ENCODE measurements at places on chromosomes 1 and 21. TPM values are rescaled to one million over a fixed set of nuclear protein-coding genes. Genes with fewer than 3 reads are reported as not detected.

DNA sequence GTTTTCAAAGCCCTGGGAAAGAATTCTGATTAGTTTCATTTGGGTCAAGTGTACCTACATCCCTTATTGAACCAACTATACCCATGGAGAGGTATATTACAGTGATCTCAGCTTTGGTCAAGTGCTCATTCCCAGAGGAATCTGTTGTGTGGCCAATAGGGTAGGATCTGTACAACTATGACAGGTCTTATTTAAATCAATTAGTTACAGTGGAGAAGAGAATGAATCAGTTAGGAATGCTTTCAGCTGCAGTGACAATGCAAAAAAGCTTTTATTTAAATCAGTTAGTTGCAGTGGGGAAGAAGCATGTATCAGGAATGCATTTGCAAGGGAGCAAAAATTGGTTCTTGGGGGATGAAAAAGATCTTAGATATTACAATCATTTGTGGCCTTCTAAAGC is 119.0 kb downstream of the FGGY start:
- DNase-seq = no peak
- no peak overlapping the region for H3K27ac ChIP-seq

DNA sequence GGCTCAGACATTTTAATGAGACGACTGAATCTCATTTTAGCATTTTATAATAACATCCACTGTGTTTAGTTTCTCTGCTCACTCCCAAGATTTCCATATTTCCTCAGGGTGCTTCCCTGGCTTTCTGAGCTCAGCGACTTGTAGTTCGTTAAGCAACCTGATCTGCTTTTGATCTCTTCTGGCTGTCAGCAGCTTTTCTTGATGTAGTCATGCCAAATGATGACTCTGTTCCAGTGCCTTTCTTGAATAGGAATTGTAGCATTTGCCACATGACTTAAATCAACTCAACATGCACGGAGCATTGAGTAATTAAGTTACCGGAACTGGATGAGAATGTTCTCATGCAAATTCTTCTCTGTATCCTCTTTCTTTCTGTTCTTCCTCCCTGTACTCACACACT is 246.1 kb downstream of the FMN2 start:
- no peak for DNase-seq
- no peak overlapping the region for H3K4me3 ChIP-seq
- H3K27ac ChIP-seq = no peak overlapping the region

TLCD4 gene
- 33.8 TPM for total RNA-seq

DNA sequence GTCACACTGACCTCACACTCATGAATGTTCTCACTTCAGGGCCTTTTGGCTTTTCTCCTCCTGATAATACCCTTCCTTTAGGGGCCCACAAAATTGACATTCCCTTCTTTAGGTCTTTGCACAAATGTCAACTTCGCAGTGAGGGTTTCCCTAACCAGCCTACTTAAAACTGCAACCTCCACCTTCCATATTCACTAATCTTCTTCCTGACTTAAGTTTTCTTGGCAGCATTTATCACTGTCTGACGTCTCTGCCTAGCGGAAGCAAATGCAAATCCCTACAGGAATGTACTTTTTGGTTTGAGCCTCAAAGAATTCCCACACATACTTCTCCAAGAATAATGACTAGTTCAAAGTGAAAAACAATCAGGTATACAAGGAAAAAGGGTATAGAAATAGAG is 32.8 kb downstream of the INTS7 start:
- no peaks in the 10 kb centered on the region for H3K27me3 ChIP-seq
- H3K4me1 ChIP-seq = no peaks in the 10 kb centered on the region
- no peak for DNase-seq
- H3K27ac ChIP-seq = no peak overlapping the region

GRCh38 chr1:112937070-112937469 is 18.9 kb downstream of the SLC16A1 start:
- H3K27me3 ChIP-seq = no peaks in the 10 kb centered on the region
- H3K4me3 ChIP-seq = no peak overlapping the region
- H3K27ac ChIP-seq = no peak overlapping the region
- H3K36me3 ChIP-seq = peaks cover under 1% of the 10 kb centered on the region
- DNase-seq = no peak
- peaks cover 7% of the 10 kb centered on the region for H3K4me1 ChIP-seq

- no peaks in the 10 kb centered on the region for H3K36me3 ChIP-seq
- no peak for DNase-seq
- peak overlapping the region; percentile 89 for H3K4me3 ChIP-seq
- peaks cover 3% of the 10 kb centered on the region for H3K27me3 ChIP-seq
- H3K27ac ChIP-seq = peak overlapping the region; percentile 97
These were observed 2.4 kb downstream of the PLPP3 start for GRCh38 chr1:56576880-56577405.

AUNIP gene
- total RNA-seq = 5.9 TPM

DNA sequence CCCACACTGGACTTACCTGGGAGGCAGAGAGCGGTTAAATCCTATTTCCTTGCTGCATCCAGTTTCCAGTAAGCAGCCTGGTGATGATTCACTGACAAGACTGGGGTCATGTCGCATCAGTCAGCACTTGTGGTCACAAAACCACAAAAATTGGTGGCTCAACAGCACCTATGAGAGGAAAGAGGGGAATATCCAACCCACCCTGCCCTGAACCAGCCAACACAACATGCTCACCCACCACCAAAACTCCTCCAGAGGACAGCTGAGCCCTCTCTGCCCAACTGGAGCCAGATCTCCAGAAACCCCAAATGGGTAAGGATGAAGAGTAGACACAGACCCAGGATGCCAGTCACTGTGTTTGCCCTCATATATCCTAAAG is 64.0 kb downstream of the CD46 start:
- H3K4me1 ChIP-seq = no peaks in the 10 kb centered on the region
- no peak overlapping the region for H3K4me3 ChIP-seq
- peaks cover 9% of the 10 kb centered on the region for H3K36me3 ChIP-seq
- DNase-seq = no peak
- no peaks in the 10 kb centered on the region for H3K27me3 ChIP-seq
- H3K27ac ChIP-seq = no peak overlapping the region

DNA sequence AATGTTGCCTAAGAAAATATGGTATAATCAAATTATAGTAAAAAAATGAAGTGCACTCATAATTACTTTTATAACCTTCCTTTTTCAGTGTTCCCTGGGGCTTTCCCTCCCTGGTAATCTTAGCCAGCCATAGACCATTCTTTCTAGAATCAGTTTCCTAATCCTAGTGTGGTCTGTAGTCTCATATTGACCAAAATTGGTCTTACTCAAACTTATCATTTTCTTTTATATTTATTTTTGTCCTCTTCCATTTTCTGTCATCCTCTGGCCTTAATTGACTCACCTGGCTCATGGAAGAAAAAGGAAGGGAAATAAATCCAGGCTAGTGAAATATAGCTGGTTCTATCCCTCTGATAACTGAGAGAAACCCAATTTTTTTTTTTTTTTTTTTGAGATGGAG is 70.9 kb upstream of the BMP8A start:
- no peak overlapping the region for H3K27ac ChIP-seq
- H3K36me3 ChIP-seq = peaks cover 32% of the 10 kb centered on the region
- no peak overlapping the region for H3K4me3 ChIP-seq
- DNase-seq = no peak
- no peaks in the 10 kb centered on the region for H3K27me3 ChIP-seq

SV2A gene
- 21.8 TPM for total RNA-seq

GRCh38 chr1:232863544-232864275 is 58.5 kb downstream of the MAP10 start:
- peaks cover 4% of the 10 kb centered on the region for H3K27me3 ChIP-seq
- no peak overlapping the region for H3K27ac ChIP-seq
- no peak overlapping the region for H3K4me3 ChIP-seq
- no peaks in the 10 kb centered on the region for H3K36me3 ChIP-seq

DNA sequence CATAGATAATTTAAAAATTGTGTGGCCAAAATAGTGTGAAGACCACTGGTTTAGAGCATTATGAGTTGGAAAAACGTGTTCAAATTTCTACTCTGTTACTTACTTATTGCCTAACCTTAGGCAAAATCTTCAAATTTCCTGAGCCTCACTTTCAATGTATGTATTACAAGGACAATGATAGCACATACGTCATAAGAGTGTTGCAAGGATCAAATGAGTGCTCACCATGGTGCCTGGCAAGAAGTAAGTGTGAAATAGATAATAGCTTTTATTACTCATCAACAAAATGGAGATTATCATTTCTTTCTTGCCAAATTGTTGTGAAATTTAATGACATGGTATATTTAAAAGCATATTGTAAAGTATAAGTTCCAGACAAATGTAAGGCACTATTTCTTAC is 57.2 kb downstream of the FH start:
- H3K27ac ChIP-seq = no peak overlapping the region
- H3K4me3 ChIP-seq = no peak overlapping the region
- H3K27me3 ChIP-seq = no peaks in the 10 kb centered on the region
- no peaks in the 10 kb centered on the region for H3K36me3 ChIP-seq
- no peaks in the 10 kb centered on the region for H3K4me1 ChIP-seq

GRCh38 chr1:75083848-75084514 is 50.2 kb upstream of the LHX8 start:
- no peak overlapping the region for H3K4me3 ChIP-seq
- no peak for DNase-seq
- H3K36me3 ChIP-seq = no peaks in the 10 kb centered on the region
- no peak overlapping the region for H3K27ac ChIP-seq
- H3K27me3 ChIP-seq = no peaks in the 10 kb centered on the region

WDR47 gene
- total RNA-seq = 12.1 TPM

CALML6 gene
- 1.5 TPM for total RNA-seq

TFAP2E gene
- total RNA-seq = 0.84 TPM

- H3K36me3 ChIP-seq = no peaks in the 10 kb centered on the region
- H3K4me1 ChIP-seq = no peaks in the 10 kb centered on the region
- no peak within 1 kb of the TSS for H3K27ac ChIP-seq
- H3K4me3 ChIP-seq = no peak within 1 kb of the TSS
- no peak for DNase-seq
These were observed at the start of gene PTPRC for GRCh38 chr1:198638894-198639635. Gene PTPRC, plus strand, starts transcription at chr1:198639040. Its CDS starts 229 bp downstream, at chr1:198639269.

- H3K4me3 ChIP-seq = no peak overlapping the region
- no peaks in the 10 kb centered on the region for H3K36me3 ChIP-seq
- no peak for DNase-seq
- H3K4me1 ChIP-seq = peaks cover 32% of the 10 kb centered on the region
- peaks cover 59% of the 10 kb centered on the region for H3K27me3 ChIP-seq
These were observed 4.8 kb upstream of the SLC2A1 start for GRCh38 chr1:42963378-42964043.

GRCh38 chr1:165890684-165891083 is 63.3 kb downstream of the UCK2 start:
- peaks cover 18% of the 10 kb centered on the region for H3K4me1 ChIP-seq
- no peak for DNase-seq
- H3K27me3 ChIP-seq = no peaks in the 10 kb centered on the region

- H3K4me1 ChIP-seq = no peaks in the 10 kb centered on the region
- DNase-seq = no peak
- no peak overlapping the region for H3K27ac ChIP-seq
- H3K4me3 ChIP-seq = no peak overlapping the region
- H3K36me3 ChIP-seq = no peaks in the 10 kb centered on the region
These were observed 77.5 kb downstream of the DNTTIP2 start for GRCh38 chr1:93801471-93801870.

DNA sequence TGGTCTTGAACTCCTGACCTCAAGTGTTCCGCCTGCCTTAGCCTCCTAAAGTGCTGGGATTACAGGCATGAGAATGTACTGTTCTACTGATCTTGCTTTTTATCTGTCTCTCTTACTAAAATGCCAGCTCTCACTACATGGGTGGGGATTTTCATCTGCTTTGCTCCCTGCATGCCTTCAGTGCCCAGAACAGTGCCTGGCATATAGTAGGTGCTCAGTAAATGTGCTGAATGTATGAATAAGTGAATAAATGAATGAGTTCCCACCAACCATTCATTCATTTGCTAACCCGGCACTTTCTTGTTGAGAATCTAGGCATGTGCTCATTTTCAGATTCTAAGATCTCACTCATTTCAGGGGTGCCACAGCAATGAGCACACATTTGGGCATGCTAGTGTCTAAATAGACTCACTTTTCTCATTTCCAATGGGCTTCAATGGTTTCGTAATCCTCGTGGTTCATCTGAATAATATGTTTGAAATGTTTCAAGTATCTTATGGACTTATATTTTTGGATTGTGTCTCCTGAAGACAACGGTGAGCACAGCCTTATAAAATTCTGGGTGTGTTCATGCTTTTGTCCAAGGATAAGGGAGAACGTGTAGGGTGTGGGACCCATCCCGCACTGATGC is 7.6 kb downstream of the DHRS3 start:
- H3K4me3 ChIP-seq = no peak overlapping the region
- H3K36me3 ChIP-seq = peaks cover 64% of the 10 kb centered on the region
- no peak for DNase-seq
- peaks cover 55% of the 10 kb centered on the region for H3K4me1 ChIP-seq
- no peaks in the 10 kb centered on the region for H3K27me3 ChIP-seq
- peak overlapping the region; percentile 17 for H3K27ac ChIP-seq

Data from progenitor cell of endocrine pancreas (in vitro differentiated cells).